AG10803 (cell line): ENCODE measurements at places on chromosomes 16 and 17.

GRCh38 chr16:48507391-48507790, 102.6 kb downstream of the N4BP1 start:
- peak; percentile 77 for DNase-seq

DNA sequence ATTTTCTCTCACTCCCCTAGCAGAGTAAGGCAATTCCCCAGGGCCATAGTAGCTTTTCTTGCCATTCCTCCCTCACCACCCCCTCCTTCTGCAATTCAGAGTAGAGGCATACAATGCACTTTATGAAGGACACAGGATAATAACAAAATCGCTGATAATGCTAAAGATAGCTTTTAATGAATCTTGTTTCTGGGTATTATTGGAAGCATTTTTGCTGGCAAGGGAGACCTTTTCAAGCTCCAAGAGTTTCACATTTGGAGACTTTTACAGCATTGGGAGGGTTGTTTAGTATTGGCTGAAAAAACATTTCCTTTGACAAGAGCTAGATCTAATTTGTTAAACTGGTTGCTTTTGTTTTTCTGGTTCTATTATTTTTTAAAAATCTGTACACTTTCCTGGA, 573.0 kb upstream of the C16orf82 start:
- DNase-seq = no peak

GRCh38 chr17:65268832-65269231, 131.7 kb downstream of the RGS9 start:
- DNase-seq = peak; percentile 54

DNA sequence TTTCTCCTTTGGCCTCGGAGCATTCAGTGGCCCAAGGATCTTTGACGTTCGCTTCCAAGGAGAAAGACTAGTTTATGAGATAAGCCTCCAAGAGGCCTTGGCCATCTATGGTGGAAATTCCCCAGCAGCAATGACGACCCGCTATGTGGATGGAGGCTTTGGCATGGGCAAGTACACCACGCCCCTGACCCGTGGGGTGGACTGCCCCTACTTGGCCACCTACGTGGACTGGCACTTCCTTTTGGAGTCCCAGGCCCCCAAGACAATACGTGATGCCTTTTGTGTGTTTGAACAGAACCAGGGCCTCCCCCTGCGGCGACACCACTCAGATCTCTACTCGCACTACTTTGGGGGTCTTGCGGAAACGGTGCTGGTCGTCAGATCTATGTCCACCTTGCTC, 1.4 kb downstream of the AOC3 start:
- no peak for DNase-seq

- peak; percentile 66 for DNase-seq
Measured at GRCh38 chr17:54901230-54901822, 674 bp downstream of the TOM1L1 start.

GRCh38 chr16:57998992-57999365, 1.5 kb downstream of the ZNF319 start:
- no peak for DNase-seq

DNA sequence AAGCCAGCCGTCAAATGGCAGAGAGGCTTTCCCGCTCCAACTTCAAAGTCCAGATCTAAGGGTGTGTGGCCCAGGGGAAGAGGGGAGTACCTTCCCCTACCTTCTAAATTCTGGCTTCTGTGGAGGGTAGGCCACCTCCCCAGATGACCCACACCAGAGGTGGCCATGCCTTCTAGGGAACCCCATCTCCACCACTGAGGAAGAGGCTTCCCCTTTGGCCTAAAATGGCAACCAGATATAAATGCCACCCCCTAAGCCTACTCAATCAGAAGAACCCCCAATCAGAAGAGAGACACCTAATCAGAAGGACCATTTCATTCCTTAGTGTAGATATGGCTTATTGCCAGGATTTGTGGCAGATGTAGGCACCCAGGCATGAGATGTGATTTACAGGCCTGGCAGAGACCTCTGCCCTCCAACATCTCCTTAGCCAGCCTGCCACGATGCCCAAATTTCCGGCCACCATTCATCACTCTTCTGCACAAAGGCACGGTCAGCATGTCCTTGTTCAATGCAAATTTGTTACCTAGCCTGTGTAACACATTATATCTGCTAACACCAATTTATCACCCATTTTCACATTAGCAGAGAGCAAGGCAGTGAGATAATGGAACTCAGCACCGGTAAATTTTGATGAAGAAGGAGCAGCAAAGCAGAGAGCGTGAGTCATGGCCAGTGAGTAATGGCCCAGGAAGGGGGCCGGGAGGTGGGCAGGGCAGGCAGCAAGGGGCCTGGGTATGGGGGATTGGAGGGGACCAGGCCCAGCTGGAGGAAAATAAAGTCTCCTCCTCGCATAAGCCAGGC, 1.2 kb upstream of the MGAT5B start:
- peak; percentile 22 for DNase-seq

DNA sequence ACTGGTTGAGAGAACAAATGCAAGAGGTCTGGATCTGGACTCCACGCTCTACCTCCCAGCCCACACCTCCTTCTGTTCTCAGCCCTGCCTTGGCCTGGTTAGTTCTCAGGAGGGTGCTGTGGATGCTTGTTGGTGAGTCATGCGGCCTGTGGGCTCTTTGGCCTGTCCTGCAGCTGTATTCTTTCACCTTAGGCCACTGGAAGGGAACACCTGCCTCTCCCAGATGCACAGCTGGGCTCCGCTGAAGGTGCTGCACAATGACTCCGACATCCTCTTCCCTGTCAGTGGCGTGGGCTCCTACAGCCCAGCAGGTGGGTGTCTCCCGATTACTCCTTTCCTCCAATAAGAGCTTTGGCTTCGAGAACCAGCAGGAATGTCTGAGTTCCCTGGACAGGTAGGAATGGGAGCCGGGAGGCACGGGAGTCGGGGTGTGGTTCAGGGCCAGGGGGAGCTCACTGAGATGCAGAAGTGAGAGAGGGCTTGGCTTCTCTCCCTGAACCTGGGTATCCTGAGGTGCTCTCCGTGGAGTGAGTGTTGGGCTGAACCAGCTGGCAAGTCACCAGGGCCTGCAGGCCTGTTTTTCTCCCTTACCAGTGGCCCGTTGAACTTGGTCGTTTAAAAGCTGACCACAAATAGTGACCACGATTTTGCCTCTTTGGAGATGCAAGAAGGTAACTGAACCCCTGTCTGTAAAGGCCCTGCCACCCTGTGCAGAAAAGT, 85.0 kb downstream of the SNX29 start:
- DNase-seq = no peak

GRCh38 chr16:56911771-56912571, 20.0 kb upstream of the HERPUD1 start:
- peak; percentile 78 for DNase-seq

GRCh38 chr17:39548494-39549225, 59.1 kb downstream of the NEUROD2 start:
- DNase-seq = no peak

- DNase-seq = no peak
Measured at GRCh38 chr16:65021852-65022595, 99.8 kb downstream of the CDH11 start.

DNA sequence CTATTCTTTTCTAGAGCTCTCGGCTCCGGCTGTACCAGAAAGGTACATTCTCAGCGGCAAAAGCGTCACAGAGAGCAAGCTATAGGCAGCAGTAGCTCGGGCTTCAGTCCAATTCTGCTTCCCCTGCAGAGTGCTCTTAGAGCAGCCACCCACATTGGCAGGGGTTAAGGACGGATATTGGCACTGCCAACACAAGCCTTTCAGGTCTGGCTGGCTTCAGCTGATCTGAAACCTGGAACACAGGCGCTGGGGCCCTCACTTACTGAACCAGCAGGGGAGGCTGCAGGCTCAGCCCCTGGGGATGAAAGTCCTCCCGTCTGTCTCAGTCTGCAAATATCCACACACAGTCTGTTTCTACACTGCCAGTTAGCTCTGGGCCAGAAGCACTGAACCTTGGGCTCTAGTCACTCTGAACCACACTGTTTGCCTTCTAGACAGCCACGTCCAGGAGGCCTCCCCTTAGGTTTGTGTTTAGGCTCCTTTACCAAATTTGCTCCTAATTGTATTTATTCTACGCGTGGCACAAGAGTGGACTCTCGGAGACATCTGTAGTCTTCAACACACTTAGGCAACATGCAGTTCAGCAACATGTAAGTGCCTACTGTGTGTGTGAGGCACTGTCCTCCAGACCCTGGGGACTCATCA, 40.1 kb downstream of the HIC1 start:
- peak; percentile 78 for DNase-seq

DNA sequence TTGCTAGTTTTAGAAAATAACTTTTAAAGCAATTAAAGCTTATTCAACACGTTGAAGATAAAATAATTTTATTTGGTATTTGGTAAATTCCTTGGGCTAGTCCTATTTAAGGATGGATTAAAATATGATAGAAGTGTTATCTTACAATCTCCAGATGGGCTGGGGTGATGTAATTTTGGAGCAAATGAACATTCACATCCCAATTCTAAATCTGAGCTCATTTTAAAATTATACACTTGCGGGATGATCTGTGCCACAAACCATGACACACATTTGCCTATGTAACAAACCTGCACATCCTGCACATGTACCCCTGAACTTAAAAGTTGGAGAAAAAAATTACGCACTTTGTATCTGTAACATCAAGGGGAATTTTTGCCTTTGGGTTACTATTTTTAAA, 31.5 kb downstream of the NLK start:
- DNase-seq = no peak
